ENCODE measurements at places on chromosomes 3 and 15.

- peak; percentile 57 for DNase-seq
Observed at GRCh38 chr3:18424729-18425640, at the start of gene SATB1. TSS of gene SATB1 (minus strand) at chr3:18425339. CDS start at chr3:18420967, 4,372 bp downstream.

DNA sequence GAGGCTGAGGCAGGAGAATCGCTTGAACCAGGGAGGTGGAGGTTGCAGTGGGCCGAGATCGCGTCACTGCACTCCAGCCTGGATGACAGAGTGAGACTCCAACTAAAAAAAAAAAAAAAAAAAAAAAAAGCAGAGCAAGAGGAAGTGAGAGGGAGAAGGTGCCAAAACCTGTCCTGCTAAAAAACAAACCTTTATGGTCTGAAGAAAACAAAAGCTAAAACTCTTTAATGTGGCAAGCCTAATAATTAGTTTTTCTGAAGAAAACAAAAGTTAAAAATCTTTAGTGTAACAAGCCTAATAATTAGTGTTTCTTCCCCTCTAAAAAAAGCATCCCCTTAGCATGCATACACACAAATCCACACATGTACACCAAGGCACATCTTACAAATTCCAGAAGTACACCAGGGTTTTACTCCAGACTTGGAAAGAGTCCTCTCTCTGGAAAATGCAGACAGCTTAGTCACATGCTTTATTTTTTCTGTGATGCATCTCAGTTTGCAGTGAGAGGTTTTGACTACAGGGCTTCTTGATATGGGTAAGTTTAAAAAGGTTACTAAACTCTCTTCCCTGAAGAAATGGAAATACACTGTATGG, 65.9 kb downstream of the HACD2 start:
- no peak for DNase-seq

GRCh38 chr3:45994419-45995235, 997 bp downstream of the FYCO1 start:
- DNase-seq: peak; percentile 61

GRCh38 chr3:33612607-33613006, 105.4 kb downstream of the CLASP2 start:
- DNase-seq: no peak

GRCh38 chr3:138396752-138397410, 37.5 kb upstream of the ESYT3 start:
- no peak for DNase-seq

GRCh38 chr15:78618490-78618934, 2.3 kb downstream of the CHRNA3 start:
- DNase-seq: peak; percentile 50

DNA sequence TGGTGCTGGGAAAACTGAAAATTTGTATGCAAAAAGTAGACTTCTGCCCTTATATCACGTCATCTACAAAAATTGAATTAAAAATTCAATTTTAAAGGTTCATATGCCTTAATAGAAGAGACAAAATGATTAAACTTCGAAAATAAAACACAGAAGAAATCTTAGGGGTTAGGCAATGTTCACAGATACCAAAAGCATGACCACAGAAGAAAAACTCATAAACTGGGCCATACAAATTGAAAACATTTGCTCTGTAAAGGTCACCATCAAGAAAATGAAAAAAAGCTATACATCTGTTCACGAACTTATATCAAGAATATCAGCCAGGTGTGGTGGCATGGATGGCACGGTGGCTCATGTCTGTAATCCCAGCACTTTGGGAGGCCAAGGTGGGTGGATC, 245.1 kb downstream of the PCCB start:
- DNase-seq: no peak

GRCh38 chr15:68333775-68334470, 56.4 kb downstream of the FEM1B start:
- DNase-seq: no peak

GRCh38 chr15:61834076-61834697, 226.1 kb downstream of the VPS13C start:
- DNase-seq: peak; percentile 51
